ENCODE measurements at places on chromosomes 1 and 21. TPM values are rescaled to one million over a fixed set of nuclear protein-coding genes. Genes with fewer than 3 reads are reported as not detected.

The COL18A1 gene
- total RNA-seq = 12.4 TPM

The FLG2 gene
- total RNA-seq = not detected

The LRRC7 gene
- total RNA-seq = not detected

The PKP1 gene
- not detected for total RNA-seq

The MYOC gene
- total RNA-seq = not detected

The CYP4A22 gene
- not detected for total RNA-seq

The MEX3A gene
- 3.0 TPM for total RNA-seq

DNA sequence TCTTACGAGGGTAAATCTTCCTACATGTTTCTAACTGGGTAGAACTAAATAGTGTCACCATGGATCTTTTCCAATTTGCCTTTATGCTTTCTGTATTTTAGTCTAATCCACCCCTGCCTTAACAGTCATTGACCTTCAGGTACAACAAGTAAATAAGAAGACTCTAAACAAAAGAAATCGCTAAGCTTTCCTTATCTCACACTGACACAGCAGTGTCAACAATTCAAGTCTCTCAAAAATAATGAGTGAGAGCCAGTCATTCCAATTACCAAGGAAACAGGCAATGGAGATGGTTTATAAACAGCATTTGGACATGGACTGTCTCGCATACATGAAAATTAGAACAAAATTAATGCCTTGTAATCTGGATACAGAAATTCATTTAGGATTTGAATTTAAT lies 365.8 kb downstream of the VAV3 start:
- DNase-seq = no peak

GRCh38 chr1:154998818-154999570 lies 3.6 kb upstream of the ZBTB7B start:
- DNase-seq = peak; percentile 92

GRCh38 chr1:174580801-174581200 lies 133.0 kb downstream of the GPR52 start:
- no peak for DNase-seq

- DNase-seq = no peak
Observed at GRCh38 chr21:16742741-16743140, 770.1 kb upstream of the CXADR start.

DNA sequence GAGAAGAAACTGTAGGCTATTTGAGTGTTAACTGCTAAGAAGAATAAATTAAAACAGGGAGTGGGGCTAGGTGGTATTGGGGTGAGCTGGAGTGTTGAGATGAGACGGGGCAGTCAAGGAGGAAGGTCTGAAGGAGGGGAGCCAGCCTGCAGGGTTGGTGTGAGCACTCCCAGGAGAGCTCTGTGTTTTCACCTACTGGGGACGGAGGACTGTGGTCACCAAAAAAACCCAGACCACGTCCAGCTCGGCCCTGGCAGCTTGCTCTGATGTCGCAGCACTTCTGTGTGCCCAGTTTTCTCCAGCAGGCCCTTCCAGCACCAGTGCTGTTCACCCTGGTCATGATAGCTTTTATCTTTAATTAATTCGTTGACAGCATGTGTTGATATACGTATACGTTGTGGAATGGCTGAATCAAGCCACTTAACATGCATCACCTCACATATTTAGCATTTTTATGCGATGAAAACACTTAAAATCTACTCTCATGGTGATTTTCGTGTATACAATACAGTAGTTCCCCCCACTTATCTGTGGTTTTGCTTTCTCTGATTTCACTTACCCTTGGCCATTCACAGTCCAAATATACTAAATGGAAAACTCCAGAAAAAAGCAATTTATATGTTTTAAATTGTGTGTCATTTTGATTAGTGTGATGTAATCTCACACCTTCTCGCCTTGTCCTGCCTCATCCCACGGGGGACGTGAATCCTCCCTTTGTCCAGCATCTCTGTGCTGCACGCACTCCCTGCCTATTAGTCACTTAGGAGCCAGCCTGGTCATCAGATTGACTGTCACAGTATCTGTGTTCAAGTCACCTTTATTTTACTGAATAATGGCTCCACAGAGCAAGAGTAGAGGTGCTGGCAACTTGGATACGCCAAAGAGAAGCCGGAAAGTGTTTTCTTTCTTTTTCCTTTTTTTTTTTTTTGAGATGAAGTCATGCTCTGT lies 12.3 kb downstream of the FAM3B start:
- no peak for DNase-seq

DNA sequence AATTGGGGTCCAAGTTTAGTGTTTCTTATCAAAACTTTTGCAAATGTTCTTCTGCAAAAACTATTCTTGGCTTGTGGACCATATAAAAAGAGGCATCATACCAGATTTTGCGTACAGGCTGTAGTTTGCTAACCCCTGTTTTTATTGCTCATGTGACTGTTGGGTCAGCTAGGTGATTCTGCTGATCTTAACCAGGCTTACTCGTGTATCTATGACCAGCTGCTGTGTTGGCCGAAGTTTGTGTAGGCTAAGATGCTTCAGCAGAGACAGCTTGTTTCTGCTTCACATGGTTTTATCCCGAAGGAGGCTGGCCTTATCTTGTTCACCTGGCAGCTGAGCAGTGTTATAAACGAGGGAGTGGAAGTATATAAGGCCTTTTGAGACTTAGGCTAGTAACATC lies 38.2 kb downstream of the POU2F1 start:
- no peak for DNase-seq

DNA sequence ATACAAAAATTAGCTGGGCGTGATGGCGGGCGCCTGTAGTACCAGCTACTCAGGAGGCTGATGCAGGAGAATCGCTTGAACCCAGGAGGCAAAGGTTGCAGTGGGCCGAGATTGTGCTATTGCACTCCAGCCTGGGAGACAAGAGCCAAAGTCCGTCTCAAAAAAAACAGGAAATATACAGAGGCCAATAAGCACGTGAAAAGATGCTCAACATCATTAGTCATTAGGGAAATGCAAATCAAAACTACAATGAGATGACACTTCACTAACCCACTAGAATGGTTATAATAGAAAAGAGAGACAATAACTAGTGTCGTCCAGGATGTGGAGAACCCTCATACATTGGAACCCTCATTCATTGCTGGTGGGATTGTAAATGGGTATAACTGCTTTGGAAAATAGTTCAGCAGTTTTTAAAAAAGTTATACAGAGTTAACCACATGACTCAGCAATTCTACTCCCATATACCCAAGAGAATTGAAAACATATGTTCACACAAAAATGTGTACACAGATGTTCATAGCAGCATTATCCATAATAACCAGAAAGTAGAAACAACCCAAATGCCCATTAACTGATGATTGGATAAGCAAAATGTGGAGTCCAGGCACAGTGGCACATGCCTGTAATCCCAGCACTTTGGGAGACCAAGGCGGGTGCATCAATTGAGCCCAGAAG lies 6.4 kb upstream of the E2F2 start:
- DNase-seq = no peak

GRCh38 chr1:44554706-44555105 lies 119.6 kb downstream of the TMEM53 start:
- no peak for DNase-seq

GRCh38 chr1:7501084-7501491 lies 270.0 kb upstream of the VAMP3 start:
- no peak for DNase-seq

- no peak for DNase-seq
Observed at GRCh38 chr1:153337980-153338853, 10.4 kb downstream of the PGLYRP4 start.

DNA sequence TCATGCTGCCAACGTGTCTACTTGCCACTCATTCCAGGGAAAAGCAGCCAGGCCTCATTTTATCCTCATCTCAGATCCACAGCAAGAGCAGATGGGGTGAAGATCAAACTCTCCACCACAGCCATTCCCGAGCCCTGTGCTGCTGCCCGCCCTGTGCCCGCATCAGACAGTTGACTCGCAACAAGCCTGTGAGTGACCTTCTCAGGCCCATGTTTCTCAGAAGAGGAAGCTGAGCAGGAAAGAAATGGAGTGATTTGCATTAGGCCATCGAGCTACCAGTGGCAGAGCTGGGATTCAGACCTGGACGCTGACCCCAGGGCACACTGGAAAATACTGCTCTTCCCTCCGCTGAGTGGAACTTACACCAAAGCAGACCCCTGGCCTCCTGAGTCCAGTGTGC lies 1.2 kb downstream of the CNR2 start:
- DNase-seq = no peak

DNA sequence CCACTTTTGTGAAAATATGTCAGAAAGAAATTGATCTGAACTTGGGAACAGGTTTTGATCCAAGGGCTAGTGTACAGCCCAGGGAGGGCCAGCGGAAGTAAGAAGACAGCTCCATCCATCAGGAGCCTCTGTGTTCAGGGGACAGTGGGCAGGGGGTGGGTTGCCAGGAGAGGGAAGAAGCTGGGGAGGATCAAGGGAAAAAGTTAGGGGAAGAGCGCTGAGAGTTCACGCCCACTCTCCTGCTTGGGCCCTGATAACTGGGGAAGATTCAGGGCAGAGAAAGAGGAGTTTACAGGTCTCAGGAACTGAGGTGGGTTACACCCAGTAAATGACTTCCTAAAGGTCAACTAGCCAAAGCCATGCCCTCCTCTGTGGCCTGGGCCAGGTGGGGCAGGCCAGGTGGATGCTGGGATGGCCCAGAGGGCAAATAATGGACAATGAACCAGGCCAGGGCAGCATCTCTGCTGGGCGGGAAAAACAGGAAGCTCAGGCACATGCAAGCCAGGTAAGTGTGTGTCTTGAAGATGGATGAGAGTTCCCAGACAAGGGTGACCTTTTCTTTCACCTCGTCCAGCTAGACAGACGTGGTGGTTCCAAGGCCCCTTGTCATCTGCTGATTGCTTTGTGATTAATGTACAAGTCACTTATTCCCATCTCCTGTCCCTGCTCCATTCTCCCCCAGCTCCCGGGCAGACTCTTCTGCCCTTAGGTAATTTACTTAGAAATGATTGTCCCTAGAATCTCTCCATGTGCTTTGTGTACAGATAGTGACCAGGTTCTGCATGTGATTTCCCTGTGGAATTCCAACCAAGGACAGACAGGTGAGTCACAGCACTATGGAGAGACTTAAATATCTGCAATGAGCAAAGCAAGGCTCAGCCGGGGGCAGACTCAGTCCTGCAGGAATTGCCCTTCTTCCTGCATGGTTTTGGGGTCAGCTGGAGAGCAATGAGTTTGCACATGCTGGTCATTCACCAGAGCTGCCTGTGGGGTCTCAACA lies 57.0 kb downstream of the MDM4 start:
- no peak for DNase-seq

- no peak for DNase-seq
Observed at GRCh38 chr1:186659890-186660341, 20.3 kb downstream of the PTGS2 start.

Measured in SK-MEL-5 (cell line).